H9 (cell line): ENCODE measurements at places on chromosomes 11 and 22.

GRCh38 chr11:44133335-44133946 lies 38.0 kb downstream of the EXT2 start:
- DNase-seq, result no peak

DNA sequence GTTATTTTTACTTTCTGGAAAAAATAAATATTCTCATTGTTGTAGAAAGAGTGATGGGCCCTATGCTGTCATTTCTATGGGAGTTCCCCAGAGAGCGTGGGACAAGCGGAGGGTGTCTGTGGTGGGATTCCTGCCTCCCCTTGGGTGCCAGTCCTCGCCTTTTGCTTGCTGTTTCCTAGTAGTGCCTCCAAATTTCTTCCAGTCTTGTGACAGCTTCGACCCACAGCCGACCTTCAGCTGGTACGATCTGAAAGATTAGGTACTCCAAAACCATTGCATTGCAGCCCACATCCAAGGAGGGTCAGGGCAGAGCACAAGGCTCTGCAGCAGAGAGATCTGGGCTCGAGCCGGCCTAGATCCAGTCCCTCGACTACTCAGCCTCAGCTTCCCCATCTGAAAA lies 58.9 kb upstream of the EMID1 start:
- peak; percentile 18 for DNase-seq

DNA sequence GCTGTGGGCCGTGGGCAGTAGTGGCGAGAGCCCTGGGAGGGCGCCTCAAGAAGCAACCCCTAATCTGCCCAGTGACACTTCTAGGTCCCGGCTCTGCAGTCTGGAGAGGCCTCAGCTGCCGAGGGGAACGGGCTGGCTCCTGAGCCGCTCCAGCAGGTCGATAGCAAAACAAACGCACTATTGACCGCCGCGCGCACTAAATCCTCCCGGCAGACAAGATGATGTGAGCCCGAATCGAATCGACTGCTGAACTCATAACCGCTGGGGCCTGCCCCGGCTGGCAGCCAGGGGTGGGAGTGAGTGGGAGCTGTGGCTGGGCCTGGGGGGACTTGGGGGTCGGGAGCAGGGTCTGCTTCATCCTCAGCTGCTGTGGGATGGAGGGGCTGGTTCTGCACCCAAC lies 36.1 kb downstream of the FLRT1 start:
- DNase-seq, result no peak

GRCh38 chr22:49212466-49212865 lies 615.2 kb downstream of the BRD1 start:
- peak; percentile 15 for DNase-seq

DNA sequence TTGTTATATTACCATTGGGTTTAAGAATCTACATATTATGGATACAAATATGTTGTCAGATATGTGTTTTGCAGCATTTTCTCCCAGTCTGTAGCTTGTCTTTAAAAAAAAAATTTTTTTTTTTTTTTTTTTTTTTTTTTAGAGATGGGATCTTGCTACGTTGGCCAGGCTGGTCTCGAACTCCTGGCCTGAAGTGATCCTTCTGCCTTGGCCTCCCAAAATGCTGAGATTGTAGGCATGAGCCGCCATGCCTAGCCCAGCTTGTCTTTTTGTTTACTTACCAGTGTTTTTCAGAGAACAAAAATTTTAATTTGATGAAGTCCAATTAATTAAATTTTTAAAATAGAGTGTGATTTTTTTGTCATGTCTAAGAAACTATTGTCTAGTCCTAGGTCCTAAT lies 29.8 kb downstream of the INCENP start:
- no peak for DNase-seq

DNA sequence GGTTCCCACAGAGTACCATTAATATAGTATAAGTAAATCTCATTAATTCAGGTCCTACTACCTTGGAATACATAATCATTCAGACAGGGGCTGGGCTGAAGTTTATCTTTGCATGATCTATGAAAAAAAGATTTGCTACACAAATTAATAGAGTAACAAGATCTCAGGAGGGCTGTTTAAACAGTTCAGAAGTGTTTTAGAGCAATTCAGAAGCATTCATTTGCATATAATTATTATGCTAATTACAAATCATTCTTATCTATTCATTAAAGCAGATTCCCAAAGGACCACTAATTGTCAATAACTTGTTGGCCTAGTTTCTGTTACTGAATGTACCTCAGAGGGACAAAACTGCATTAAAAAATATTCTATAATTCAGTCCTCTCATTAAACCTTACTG lies 40.5 kb downstream of the PITPNB start:
- DNase-seq, result no peak

DNA sequence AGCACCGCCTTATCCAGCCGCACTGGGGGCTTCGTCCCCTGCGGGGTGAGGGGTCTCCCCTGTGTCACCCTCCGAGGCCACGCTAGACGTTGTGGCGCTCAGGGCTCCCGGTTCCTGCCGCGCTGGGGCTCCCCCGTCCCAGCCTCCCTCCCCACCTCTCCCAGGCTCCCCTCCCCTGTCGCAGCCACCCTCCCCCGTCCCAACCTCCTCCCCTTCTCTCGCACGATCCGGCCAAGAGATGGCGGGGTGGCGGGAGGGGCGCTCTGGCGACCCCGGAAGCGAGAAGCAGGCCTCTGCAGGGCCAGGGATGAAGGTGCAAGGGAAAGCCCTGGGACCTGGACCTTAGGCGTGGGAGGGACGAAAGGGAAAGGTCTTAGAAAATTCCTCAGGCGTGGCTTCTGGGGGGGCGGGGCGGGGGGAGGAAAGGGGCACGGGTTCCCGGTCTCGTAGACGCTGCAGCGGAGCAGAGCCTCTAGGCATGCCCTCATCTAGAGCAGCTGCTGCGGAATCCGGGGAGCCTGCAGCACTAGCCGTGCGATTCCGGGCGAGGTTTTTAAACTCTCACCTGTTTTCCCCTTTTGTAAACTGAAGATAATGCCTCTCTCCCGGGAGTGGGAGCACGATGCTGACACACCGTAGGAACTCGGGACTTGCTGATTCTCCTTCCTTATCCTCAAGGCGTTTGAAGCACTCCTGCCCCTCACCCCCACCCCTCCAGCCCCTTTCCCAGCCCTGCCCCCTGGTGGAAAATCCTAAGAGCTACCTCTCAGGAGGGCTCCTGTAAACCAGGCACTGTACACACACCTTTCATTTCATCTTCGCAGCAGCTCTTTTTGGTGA lies 14.4 kb downstream of the KCNJ5 start:
- peak; percentile 78 for DNase-seq
